ENCODE measurements at places on chromosomes 1 and 21.

- no peak for DNase-seq
Observed at GRCh38 chr1:240999826-241000225, 357.2 kb downstream of the RGS7 start.

DNA sequence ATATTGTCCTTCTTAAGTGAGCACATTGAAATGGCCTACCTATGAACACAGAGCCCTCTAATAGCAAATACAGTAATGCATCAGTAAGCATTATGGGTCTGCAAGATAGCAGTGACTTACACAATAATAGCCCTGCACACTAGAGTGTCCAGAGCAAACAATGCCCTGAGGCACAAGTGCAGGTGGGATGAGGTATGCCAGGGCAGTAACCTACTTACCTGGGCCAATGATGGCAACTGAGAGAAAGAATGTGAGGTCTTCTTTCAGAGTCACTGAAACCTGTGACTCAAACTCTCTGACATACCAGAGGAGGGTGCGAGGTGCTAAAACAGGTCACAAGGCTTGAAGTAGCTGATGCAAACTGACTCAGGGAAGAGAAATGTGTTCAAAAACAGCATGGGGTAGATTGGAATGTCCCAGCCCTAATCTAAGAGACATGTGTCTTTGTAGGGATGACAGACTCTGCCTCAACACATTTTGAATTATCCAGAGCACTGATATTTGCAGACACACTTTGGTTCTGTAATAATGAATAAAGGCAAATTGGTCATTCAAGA is 168.5 kb upstream of the RUNX1 start:
- DNase-seq: no peak

GRCh38 chr1:101781201-101781831 is 215.4 kb downstream of the OLFM3 start:
- DNase-seq: peak; percentile 81

DNA sequence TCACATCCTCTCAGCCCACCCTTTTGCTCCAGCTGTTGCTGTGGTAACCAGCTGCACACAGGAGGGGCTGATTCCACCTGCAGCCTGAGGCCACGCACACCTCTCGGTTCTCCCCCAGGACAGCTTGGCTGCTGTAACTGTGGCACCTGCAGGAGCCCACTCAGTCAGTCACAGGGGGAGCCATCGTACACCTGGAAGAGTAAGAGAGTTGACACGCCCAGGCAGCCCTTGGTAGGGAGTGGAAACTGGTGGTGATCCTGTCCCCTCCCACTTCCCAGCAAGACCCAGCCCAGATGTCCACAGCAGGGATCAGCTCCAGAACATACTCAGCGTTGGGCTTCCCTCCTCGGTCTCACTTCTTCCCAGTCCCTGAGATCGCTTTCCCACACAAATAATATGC is 32.2 kb upstream of the BACE2 start:
- no peak for DNase-seq

DNA sequence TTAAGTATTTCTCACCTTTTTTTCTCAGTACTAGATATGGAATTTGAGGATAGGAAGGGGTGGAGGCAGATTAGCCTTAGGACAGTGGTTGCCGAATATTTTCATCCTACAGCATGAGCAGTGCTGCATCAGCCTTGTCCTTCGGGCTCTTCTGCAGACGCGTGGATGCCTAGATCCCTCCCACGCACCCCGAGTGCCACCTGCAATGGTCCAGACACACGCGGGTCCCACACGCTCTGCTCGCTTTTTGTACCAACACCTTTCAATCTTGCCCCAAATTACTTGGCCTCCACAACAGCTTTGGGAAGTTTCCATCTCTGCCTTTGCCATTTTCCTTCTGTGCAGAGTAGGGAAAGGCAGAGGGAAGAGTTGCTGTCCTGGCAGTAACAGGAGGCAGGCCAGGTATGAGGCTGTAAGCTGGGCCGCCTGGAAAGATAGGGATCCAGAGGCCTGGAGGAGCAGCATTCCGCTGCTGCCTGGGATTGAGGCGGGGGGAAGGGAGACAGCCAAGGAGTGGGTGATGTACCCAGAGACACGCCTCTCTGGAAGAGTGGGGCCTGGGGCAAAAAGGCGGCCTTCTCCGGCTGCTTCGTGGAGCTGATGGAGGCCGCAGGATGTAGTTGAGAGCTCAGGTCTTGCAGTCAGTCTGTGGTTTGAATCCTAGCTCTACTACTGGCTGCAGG is 467.7 kb downstream of the KIF26B start:
- no peak for DNase-seq

DNA sequence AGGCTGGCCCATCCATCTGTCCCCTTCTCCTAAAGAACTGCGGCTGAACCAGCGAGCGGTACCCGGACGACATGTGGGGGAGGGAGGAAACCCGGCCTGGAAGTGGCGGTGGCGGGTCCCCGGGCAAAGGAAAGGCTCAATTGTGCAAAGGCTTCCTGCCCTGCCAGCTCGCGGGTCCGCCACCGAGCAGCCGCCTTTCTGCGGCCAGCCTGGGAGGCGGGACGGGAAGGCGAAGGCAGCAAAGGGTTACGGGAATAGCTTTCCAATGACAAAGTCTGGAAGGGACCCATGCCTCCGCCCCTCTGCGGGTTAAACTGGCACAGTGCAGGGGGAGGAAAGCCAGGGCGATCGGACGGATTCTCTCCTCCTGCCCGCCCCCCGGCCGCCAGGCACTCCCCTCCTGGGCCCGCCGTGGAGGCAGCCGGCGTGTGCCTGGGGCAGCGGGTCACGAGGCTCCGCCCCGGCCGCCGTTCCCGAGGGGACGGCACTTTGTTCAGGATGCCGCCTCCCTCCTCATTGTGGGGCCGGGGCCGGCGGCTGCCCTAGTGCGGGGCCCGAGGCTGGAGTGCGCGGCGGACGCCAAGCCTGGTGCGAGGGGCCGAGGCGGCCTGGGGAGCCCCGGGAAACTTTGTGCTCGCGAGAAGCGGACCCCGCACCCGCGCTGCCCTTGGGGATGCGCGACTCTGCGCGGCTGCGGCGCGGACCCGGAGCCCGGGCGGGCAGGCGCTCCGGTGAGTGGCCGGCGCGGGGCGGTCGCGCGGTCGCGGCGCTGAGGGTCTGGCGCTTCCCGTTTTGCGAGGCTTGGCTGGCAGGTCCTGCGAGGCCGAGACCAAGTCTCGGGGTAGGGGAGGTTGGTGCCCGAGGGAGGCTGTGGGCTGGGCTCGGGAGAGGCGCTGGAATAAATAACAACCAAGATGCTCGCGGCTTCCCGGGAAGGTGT is at the start of gene NAV1:
TSS of gene NAV1 (plus strand) at position 516 of the 940 bp plus-strand sequence. CDS start 83,758 bp downstream, outside the sequence.
- no peak for DNase-seq

GRCh38 chr1:27351541-27352107 is 9.8 kb downstream of the SYTL1 start:
- no peak for DNase-seq

GRCh38 chr1:4449972-4450371 is 204.4 kb upstream of the AJAP1 start:
- DNase-seq: no peak

GRCh38 chr21:32088471-32088870 is 190.4 kb downstream of the MIS18A start:
- no peak for DNase-seq

- DNase-seq: no peak
Observed at GRCh38 chr1:225754940-225755641, 22.5 kb upstream of the SRP9 start.

GRCh38 chr1:12485231-12486058 is 132.6 kb downstream of the DHRS3 start:
- no peak for DNase-seq

- no peak for DNase-seq
Observed at GRCh38 chr1:40382601-40383000, 9.1 kb downstream of the SMAP2 start.

DNA sequence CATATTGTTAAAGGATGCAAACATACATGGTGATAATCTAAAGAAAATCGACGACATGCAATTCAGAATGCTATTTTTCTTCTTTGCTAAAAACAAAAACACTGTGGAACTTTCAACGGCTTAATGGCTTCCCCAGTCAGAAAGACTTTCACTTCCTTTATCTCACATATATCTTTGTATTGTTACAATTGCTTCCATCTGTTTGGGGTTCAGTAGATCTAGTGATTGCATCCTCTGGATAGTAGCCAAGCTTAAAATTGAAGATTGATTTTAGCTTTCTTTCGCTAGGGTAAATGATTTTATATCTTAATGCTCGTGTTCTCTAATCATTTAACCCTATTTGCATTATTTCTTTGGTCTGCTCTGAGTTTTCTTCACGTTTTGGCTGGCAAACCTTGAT is 31.8 kb upstream of the ADAMTS1 start:
- no peak for DNase-seq

- DNase-seq: no peak
Observed at GRCh38 chr1:186183970-186184628, 191.0 kb downstream of the TPR start.

DNA sequence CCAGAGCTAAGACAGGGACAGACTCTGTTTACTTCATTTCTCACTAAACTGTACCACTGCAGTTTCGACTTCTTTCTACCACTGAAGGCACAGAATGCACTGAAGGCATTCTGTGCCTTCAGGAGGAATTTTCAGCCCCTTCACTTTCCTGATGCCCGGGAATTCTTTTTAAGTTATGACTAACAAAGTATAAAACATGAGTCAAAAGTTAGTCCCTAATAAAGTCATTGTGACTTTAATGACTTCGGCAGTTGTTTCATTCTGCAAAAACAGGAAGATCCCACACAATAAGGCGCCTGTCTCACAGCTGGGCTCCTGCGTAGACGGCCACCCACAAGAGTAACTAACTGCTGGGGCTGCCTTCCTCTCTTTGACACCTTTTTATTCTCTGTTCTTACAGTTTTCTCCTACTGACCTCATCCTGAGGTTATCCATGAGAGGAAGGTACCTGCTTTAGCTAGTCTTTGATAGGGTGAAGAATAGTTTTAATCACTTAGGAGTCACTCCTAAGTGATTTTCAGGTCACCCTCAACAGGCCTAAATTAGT is 183.9 kb upstream of the SGIP1 start:
- no peak for DNase-seq

GRCh38 chr1:46747683-46748288 is 28.9 kb upstream of the EFCAB14 start:
- DNase-seq: peak; percentile 29

GRCh38 chr1:61753998-61754508 is 11.8 kb downstream of the PATJ start:
- no peak for DNase-seq

- no peak for DNase-seq
Observed at GRCh38 chr21:44304011-44304616, 4.3 kb downstream of the PFKL start.

- DNase-seq: no peak
Observed at GRCh38 chr1:222251847-222252246, 296.1 kb downstream of the HHIPL2 start.

GRCh38 chr1:10734962-10735544 is 61.4 kb downstream of the CASZ1 start:
- peak; percentile 72 for DNase-seq

DNA sequence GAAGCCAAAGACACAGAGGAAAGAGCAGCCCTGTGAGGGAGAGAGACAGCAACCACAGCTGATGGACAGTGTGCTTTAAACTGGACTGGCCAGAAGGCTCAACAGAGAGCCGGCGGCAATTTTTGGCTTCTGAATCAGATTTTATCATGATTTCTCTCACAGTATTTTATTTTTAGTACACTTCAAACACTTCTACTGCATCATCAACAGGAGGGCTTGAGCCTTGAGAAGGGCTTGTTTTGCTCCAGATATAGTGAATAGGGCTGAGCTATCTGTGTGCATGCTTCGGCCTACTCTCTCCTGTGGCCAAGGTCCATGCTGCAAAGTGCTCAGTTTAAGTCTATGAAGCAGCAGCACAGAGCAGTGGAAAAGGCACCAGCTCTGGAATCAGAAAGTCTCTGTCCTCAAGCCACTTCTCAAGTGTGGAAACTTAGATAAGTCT is 33.3 kb downstream of the ADCY10 start:
- no peak for DNase-seq

GRCh38 chr1:217343907-217344306 is 287.0 kb downstream of the GPATCH2 start:
- DNase-seq: peak; percentile 37

DNA sequence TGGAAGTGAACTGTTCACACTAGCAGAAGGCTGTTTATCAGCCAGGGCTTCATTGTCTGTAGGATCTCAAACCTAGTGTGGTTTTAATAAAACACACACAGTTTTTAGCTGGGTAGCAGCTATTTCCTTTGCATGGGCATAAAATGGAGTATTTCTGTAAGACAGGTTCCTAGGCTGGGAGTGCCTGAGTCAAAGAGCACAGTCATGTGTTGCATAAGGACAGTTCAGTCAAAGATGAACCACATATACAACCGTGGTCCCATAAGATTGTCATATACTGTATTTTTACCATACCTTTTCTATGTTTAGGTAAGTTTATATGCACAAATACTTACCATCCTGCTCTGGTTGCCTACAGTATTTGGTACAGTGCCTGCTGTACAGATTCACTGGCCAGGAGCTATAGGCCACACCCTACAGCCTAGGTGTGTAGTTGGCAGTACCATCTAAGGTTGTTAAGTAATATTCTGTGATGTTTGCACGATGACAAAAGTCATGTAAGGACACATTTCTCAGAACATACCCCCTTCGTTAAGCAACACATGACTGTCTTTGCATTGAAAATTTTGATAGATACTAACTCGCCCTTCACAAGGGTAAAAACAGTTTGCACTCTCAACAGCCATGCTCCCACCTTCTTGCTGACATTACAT is 17.2 kb downstream of the LGALS8 start:
- no peak for DNase-seq

GRCh38 chr1:40789342-40789598 is 5.7 kb downstream of the KCNQ4 start:
- no peak for DNase-seq

GRCh38 chr1:183953031-183953430 is 84.5 kb downstream of the COLGALT2 start:
- no peak for DNase-seq

DNA sequence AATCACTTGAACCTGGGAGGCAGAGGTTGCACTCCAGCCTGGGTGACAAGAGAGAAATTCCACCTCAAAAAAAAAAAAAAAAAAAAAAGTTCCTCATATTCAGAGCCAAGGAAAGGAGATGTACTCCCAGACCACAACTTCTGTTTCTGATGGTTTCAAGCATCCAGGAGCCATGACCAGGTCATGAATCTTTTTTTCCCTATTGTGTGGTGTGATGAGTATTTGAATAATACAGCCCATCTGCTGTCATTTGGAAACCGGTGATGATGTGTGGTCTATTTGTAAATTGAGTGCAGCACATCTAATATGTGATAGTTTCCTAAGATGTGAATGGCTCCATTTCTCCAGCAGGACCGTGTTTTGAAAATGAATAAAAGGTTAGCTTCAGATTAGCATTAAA is 18.6 kb downstream of the PIK3CD start:
- DNase-seq: no peak

- DNase-seq: no peak
Observed at GRCh38 chr1:100881687-100882086, 13.0 kb downstream of the EXTL2 start.
